Adrenal gland (tissue), 19 donors: ENCODE measurements at places on chromosomes 16 and 17. TPM values are rescaled to one million over a fixed set of nuclear protein-coding genes. Genes with fewer than 3 reads are reported as not detected.

- peak; percentile 21 for DNase-seq
Observed at GRCh38 chr17:42184713-42185620, at the start of gene HCRT. TSS of gene HCRT (minus strand) at chr17:42185452. CDS start at chr17:42185365, 87 bp downstream.

DNA sequence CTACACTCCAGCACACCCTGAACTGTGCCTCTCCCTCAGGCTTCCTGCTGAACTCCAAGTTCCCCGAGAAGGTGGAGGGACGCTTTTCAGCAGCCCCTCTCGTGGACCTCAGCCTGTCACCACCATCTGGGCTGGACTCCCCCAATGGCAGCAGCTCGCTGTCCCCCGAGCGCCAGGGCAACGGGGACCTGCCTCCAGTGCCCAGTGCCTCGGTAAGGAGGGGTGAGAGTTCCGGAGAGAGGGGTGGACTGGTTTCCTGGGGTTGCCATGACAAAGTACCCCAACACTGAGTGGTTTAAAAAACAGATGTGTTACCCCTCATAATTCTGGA is 17.4 kb downstream of the GLIS2 start:
- no peak for DNase-seq

DNA sequence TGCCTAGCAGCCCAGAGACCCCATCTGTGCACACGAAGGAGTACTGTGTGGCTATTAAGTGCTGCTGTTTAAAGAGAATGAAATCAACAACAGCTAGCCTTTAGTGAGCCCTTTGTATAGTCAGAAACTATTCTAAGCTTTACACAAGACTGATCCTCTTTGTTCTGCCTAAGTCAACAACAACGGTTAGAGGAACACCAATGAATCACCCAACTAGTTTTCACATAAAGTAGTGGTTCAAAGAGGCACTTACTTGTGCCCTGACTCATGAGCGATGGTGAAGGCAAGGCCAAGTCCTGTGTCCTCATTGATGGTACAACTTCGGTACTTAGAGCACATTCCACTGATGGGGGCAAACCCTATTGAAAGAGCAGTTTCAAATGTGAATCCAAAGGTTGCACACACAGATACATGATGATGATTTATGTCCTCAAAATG is 75.8 kb downstream of the ADAMTS18 start:
- no peak for DNase-seq

DNA sequence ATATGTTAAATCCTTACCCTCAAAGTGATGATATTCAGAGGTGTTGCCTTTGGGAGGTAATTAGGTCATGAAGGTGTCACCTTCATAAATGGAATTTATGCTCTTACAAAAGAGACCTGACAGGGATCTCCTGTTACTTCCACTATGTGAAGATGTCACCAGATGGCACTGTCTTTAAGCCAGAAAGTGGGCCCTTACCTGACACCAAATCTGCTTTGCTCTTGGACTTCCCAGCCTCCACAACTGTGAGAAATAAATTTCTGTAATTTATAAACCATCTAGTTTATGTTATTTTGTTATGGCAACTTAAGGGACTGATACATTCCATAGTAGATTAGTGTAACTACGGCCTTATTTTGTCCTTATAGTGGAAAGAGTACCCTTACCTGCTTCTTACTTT is 358.3 kb upstream of the SALL1 start:
- no peak for DNase-seq

GRCh38 chr16:15653227-15653626 is 3.2 kb downstream of the NDE1 start:
- DNase-seq: peak; percentile 18

GRCh38 chr17:66898536-66898935 is 63.6 kb downstream of the CACNG5 start:
- DNase-seq: no peak

- DNase-seq: no peak
Observed at GRCh38 chr16:68131813-68132706, 46.9 kb downstream of the NFATC3 start.

DNA sequence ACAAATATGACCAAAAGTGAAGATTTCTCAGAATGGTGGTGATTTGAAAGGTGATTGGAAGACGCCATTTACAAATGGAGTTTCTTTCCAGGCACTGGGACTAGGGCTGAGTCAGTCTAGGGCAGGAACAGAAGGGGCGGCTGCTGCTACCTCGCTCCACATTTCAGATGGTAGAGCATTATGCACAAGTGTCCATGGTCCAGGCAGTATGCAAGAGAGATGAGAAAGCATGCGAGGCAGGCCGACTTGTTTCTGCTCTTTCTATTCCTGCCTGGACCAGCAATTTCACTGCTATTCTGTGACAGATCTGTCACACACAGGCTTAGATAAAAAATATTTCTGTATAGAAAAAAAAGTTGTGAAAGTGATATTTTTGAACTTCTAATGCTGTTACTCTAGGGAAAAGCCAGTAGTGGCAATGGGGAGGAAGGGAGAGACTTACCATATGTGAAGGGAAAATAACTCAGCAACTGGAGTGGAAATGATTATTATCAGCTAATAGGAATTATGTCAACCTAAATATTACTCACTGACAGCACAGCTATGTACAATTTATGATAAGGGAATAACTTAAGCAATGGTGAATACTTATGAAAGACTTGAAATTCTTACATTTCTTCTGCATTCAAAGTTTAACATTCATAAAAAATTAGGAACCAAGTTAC is 134.7 kb upstream of the NETO2 start:
- DNase-seq: no peak

- no peak for DNase-seq
Observed at GRCh38 chr16:12158428-12158827, 181.9 kb downstream of the SNX29 start.

DNA sequence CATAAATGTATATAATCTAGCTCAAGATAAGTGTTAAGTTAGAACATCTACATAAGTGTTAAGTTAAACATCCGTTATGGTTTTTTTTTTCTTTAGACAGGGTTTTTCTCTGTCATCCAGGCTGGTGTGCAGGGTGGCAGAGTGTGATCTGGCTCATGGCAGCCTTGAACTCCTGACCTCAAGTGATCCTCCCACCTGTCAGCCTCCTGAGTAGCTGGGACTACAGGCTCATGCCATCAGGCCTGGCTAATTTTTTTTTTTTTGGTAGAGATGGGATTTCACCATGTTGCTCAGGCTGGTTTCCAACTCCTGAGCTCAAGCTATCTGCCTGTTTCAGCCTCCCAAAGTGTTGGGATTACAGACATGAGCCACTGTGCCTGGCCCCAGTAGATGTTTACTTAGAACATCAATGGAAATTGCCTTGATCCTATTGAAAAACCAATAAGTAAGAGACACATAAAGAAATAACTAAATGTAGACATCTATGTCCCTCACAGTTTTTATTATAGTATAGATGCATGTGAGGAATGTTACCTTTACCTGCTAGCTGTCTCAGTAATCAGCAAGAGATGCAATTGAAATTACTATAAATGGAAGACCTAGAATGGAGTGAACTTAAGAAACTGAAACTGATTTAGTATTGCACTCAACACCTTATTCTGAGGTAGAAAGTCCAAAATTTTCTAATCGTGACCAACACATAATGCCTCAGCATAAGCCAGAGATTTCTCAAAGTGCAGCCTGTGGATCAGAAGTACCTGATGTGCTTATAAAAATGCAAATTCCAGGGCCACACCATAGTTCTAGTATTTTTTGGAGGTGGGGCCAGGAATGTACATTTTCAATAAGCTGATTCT is 5.5 kb upstream of the FAM20A start:
- DNase-seq: no peak

- no peak for DNase-seq
Observed at GRCh38 chr17:47829870-47830269, 1.5 kb downstream of the MRPL10 start.

GRCh38 chr16:86037999-86038925 is 139.3 kb downstream of the IRF8 start:
- no peak for DNase-seq

GRCh38 chr17:14605267-14605599 is 304.4 kb downstream of the HS3ST3B1 start:
- DNase-seq: peak; percentile 25

DNA sequence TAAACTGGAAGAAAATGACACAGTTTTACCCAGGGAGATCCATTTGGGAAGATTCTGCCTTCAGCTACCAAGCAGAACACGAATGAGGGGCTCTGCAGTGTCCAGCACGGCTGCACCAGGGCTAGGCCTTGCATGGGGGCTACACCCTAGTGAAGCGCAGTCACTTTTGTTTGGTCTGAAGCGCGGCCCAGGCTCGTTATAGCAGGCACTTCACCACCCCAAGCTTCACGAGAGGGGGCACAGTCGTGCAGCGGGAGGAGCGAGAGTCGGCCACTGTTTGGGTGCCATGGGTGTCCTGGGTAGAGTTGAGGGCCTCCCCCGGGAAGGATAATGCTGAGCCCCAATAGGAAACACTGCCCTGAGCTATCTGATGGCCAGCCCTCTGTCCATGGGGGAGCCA is 21.6 kb upstream of the IL17C start:
- no peak for DNase-seq

DNA sequence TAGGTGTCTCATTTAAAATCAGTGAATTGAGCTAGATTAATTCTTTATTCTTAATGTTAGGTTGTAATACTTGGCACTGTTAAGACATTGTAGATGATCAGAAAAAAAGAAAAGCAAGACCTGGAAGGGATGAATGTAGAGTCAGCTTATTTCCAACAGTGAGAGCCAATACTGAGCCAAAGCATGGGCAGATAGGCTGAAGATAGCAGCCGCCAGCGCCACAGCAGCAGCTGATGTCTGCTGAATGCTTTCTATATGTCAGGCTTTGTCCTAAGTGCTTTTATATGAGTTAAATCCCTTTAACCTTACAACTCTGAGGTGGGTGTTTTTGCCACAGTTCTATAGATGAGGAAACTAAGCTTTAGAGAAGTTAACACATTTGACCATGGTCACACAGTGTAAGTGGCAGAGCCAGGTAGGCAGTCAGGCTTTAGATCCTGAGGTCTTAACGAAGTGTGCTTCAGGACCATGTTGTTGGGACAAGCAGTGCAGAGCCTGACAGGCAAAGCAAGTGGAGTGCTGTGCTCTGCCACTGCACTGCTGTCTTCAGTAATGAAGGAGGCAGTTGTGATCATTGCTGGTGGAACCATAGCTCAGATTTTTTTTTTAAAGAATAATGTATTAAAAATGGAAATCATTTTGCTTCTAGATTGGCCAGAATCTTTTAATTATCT is 25.9 kb downstream of the TNRC6A start:
- DNase-seq: no peak

DNA sequence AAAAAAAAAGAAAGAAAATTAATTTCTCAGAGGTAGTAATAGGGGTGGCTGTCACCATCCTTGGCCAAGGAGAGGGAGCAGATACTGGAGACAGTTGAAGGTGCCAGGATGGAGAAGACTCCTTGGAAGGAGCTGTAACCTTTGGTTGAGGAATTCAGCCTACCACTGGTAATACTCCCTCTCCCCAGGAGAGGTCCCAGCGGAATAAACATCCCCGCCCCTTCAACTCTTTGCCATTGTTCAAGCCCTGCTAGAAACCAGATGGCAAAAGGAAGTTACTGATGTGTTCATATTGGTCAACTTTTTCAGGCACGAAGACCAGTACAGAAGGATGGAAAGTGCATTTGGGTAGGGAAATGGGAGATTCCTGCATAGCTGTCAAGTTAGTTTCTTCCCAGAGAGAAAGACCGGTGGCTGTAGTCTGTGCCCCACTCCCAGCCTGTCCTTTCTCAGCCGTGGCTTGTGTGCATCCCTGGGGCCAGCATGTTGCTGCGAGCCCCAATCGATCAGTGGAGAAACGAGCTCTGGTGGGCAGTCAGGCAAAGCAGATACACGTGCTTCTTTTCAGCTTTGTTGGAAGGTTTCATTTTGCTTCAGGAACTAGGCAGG is 612.1 kb downstream of the MAF start:
- DNase-seq: no peak

DNA sequence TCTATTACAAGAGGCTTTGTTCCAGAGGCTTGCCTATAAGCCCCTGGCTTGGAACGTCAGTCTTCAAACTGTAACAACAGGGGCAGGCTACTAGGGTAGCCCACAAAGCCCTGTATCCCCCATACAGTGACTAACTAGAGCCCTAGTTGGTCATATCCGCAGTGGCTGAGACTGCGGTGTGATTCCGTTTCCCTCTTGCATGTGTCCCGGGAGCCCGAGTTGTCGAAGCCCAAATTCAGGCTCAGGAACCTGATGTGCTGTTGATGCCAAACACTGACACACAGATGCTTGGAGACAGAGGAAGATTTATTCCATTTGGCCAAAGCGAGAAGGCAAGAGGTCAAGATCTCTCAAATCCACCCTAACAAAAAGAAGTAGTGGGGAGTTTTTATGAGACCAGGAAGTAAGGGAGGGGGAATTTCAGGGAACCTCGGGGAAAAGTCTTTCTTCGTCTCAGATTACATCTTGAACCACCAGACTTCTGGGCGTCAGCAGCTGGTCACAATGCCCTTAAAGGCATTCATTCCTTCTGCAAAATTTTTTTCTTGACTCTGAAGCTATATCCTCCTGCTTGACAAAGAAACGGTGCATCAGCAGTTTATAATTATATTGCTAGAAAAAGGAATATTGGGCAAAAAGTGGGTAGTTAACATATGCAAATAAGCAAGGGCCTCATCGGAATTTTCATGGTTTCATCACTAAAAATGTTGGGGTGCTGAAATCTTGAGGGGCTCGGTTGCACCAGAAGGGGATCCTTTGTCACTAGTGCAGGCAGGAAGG is 879 bp downstream of the SLFN5 start:
- DNase-seq: peak; percentile 79

DNA sequence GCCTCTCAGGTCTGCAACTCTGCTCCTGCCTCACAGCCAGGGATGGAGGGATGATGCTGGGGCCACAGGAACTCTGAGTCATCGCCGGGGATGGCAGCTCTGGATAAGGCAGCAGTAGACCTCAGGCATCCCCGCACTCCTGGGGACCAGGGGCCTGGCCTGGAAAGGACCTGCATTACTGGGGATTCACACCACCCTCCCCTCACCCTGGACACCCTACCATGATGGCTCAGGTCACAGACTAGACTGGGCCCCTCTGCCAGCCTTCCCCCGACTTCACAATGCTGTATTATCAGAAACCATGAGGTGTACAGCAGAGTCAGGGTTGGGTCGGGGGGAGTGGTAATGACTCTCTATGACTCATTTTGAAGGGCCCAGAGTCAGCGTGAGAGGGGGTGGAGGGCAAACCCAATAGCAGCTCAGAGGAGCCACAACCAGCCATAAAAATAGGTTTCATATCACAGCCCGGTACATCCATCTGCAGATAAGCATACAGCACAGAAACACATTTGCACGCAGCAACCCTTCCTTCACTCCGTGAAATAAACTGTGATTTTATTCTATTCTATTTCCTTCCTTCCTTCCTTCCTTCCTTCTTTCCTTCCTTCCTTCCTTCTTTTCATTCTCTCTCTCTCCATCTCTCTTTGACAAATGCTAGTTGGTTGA is 28.8 kb downstream of the DYNLRB2 start:
- no peak for DNase-seq

Gene LGALS9C
- total RNA-seq: 0.15 TPM

Gene GAS2L2
- total RNA-seq: 0.22 TPM

Gene SPATA22
- 1.8 TPM for total RNA-seq

Gene CMTM2
- not detected for total RNA-seq

Gene AIPL1
- total RNA-seq: not detected

Gene PIRT
- total RNA-seq: not detected
